Breast epithelium (tissue), 4 donors: ENCODE measurements at places on chromosomes 16 and 17.

DNA sequence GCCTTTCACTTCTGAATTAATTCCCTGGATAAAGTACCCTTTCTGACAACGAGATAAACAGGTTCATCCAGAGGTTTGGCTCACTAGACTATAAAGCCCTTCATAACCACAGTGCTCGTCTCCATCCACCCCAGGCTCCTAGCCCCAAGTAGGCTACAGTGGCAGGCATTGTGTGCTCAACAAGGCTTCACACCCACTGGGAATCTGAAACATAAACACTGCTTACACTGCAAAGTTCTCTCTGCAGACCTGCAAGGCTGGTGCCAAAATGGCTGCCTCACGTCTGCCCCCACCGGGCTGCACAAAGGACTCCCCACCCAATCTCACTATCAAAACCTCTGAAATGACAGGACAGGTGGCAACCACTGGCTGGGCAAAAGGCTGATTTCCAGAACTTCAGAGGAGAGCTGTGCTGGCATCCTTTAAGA, 5.1 kb upstream of the HLF start:
- peak; percentile 48 for DNase-seq

- DNase-seq = peak; percentile 59
Measured at GRCh38 chr16:38941-39892, 14.2 kb downstream of the POLR3K start.

DNA sequence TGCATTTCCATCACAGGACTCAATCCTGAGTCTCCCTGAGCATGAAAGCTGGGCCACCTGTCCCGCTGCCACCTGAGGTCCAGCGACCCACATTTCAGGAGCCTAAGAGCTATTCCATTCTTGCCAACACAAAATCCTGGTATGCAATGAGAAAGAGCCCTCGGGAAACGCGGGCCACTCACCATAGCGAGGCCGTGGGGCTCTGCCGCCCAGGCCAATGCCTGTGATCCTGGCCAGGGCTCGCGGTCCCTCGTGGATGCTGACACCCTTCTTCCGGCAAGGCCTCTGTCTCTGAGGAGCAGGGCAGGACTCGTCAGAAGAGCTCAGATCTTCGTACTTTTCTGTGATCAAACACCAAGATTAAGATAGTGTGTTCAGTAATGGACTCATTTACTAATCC, 11.6 kb downstream of the NUDT16L1 start:
- DNase-seq = no peak

DNA sequence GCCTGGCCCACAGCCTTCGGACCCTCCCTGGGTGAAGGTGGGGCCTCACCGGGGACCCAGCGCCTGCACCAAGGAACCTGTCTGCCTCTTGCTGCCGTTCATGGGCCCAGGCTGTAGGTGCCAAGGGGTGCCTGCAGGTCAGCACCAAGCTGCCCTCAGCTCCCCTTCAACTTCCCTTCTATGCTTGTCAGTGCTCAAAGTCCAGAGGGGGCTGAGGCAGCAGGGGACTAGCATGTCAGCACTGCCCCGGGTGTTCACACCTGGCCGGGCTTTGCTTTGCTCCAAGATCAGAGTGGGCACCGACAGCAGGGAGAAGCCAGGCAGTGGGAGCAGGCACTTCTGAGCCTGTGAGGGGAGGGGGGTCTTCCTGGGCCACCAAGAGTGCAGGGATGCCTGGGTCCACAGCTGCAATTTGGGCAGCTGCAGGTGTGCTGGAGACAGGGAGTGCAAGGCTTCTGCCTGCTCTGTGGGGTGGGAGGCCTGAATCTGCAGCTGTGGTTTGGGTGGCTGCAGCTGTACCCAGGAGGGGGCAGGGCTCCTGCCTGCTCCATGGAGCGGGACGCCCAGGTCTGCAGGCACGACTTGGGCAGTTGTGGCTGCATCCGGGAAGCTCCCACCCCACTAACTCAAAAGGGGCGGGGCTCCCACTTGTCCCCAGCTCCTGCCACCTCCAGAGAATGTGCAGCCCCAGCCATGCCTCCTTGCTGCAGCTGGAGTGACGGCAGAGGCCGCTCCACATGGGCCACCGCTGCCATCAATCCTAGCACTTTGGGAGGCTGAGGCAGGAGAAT, 27.6 kb upstream of the PRM1 start:
- no peak for DNase-seq

- peak; percentile 40 for DNase-seq
Measured at GRCh38 chr17:8896641-8897635, 29.5 kb upstream of the PIK3R6 start.

- no peak for DNase-seq
Measured at GRCh38 chr16:75745242-75745641, 19.0 kb upstream of the CPHXL start.

GRCh38 chr16:11725457-11725856, 17.2 kb downstream of the TXNDC11 start:
- DNase-seq = no peak

- no peak for DNase-seq
Measured at GRCh38 chr17:33944412-33944811, 310.7 kb upstream of the CCL2 start.

DNA sequence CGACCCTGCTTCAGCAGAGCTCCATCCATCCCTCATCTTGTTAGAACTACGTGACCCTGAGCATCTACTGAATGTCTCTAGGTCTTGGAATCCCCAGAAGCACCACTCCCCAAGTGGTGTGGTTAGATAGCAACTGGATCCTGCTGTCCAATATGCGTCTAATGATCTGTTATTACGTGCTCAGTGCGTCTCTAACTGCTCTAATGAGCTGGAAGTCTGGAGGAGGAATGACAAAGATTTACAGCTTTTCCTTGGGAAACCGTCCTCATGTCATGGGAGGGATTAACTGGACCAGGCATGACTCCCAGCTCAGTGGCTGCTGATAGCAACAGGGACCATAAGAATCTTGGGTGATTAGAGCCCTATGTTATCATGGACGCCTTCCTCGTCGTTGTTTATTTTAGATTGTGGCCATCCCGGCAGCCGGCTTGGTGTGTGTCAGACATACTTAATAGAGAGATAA, 150.9 kb downstream of the HS3ST3B1 start:
- no peak for DNase-seq

DNA sequence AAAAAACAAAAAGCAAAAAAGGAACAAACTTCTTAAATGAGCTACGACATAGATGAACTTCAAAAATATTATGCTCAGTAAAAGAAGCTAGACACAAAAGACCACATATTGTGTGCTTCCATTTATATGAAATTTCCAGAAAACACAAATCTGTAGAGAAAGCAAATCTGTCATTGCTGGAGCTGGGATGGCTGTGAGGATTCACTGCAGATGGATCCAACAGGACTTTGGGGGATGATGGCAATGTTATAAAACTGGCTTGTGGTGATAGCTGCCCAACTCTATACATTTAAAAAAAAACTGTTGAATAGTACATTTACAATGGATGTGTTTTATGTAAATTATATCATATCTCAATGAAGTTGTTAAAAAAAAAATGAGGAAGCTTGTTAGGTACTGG, 52.6 kb upstream of the MAP3K14 start:
- DNase-seq = no peak

GRCh38 chr17:56972111-56972730, 5.7 kb upstream of the SCPEP1 start:
- no peak for DNase-seq

GRCh38 chr17:46741122-46741730, 77.3 kb downstream of the WNT3 start:
- no peak for DNase-seq

DNA sequence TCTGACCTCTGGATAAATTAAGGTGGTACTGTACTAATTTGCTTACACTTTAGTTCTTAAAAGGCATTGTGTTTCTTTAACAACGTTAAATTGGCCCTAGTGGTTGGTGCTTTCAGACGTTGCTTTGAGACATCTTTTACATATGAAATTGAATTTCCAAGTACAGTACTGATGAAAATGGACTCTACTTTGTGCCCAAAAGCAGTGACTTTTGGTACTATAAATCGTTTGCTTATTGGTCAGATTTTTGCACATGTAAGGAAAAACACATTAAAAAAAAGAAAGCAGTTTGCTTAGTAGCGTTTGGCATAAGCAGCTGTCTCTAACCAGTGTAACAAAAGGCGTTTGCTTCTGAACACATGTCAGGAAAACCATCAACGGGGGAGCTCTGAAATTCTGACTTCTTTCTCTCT, 139.6 kb downstream of the CDK5R1 start:
- DNase-seq = no peak

DNA sequence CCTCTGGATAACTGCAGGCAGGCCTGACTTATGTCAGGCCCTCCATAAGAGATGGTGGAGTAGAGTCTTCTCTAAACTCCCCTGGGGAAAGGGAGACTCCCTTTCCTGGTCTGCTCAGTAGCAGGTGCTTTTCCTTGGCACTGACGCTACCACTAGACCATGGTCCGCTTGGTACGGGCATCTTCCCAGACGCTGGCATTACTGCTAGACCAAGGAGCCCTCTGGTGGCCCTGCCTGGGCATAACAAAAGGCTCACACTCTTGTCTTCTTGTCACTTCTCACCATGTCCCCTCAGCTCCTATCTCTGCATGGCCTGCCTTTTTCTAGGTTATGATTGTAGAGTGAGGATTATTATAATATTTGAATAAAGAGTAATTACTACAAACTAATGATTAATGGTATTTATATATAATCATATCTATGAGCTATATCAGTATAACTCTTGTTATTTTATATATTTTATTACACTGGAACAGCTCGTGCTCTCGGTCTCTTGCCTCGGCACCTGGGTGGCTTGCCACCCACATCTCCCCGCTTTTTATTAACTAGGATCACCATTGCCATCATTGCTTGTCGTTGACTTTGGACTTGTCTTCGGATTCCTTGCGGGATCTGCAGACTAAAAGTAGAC, 59.8 kb upstream of the ARL4D start:
- DNase-seq = peak; percentile 82

- DNase-seq = no peak
Measured at GRCh38 chr16:53357955-53358354, 76.3 kb upstream of the RBL2 start.

- DNase-seq = no peak
Measured at GRCh38 chr17:12900474-12900873, 111.2 kb downstream of the ARHGAP44 start.

DNA sequence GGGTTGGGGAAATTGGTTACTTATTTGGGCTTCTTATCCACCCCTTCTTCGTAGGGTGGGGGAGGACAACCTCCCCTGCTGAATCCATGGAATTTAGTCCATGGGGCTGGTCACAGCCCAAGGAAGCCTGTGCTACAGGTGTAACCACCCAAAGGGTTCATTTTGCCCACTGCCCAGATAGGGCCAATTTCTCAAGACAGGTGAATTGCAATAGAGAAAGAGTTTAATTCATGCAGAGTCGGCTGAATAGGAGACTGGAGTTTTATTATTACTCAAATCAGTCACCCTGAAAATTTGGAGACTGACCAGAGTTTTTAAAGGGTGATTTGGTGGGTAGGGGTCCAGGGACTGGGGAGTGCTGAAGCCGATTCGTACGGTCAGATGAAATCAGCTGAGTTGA, 101.5 kb upstream of the HS3ST2 start:
- no peak for DNase-seq

GRCh38 chr16:5044011-5044540, 10.3 kb upstream of the NAGPA start:
- no peak for DNase-seq

DNA sequence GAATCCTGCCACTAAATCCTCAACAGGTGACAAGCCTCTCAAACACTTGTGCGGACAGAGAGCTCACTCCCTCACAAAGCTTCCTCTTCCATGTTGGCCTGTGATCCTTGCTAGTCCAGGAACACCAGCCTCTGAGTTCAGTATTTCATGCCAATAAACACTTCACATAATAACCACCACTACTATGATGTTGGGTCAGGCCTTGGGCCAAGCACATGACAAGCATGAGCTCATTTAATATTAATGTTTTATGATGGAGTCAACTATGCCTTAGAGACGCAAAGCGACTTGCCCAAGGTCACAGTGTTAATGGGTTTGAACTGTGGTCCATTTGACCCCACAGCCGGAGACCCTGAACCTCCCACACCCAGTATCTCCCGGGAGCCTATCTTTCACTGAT, 129.1 kb downstream of the GAS7 start:
- DNase-seq = no peak
